ENCODE measurements at places on chromosomes 7 and 10.

- no peaks in the 10 kb centered on the region for H3K36me3 ChIP-seq
- DNase-seq = no peak
- H3K27me3 ChIP-seq = no peaks in the 10 kb centered on the region
- no peaks in the 10 kb centered on the region for H3K4me1 ChIP-seq
- H3K4me3 ChIP-seq = no peak overlapping the region
These were observed 74.7 kb upstream of the ITGB1 start for GRCh38 chr10:33032654-33033151.

DNA sequence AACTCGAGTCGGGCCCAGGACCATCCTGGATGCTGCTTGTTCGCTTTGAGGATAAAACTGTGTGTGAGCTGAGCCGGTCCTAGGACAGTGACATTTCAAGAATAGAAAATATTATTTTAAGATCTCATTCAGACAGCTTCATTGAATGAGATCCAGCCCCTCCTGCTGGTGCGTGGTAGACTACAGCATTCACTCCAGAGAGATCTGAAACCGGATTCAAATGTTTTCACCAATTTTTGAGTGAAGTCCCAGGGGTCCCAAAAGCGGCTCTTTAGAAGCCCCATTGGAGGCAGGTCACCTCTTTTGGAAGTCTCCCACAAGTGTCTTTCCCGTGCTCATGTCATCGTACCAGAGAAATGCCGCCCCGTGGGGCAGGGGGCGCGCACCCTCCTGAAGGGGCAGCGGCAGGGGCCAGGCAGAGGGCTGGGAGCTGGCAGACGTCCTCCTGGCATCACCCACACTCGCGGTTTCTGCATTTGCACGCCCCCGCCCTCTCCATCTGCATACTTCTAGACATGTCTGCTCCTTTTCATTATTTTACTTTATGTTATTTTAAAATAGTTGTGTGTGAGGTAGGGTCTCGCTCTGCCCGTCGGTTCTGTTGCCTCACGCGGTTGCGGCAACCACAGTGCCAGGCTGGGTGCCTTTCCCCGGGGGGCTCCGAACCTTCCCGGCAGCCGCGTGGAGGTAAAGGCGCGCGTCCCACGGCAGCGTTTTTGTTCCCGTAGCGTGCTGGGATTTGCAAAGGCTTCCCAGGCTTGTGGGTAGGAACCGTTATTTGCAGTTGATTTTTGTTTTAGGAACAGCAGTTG lies 52.3 kb upstream of the DPYSL4 start:
- H3K27me3 ChIP-seq = no peaks in the 10 kb centered on the region
- no peak overlapping the region for H3K27ac ChIP-seq
- H3K36me3 ChIP-seq = peaks cover 3% of the 10 kb centered on the region
- no peaks in the 10 kb centered on the region for H3K4me1 ChIP-seq

GRCh38 chr10:7157091-7157490 lies 253.7 kb downstream of the SFMBT2 start:
- H3K27ac ChIP-seq = no peak overlapping the region
- no peaks in the 10 kb centered on the region for H3K4me1 ChIP-seq
- no peak for DNase-seq
- H3K4me3 ChIP-seq = no peak overlapping the region
- H3K27me3 ChIP-seq = no peaks in the 10 kb centered on the region

GRCh38 chr7:121062671-121063279 lies 74.3 kb downstream of the CPED1 start:
- H3K27me3 ChIP-seq = peaks cover 5% of the 10 kb centered on the region
- H3K36me3 ChIP-seq = no peaks in the 10 kb centered on the region
- DNase-seq = no peak
- H3K4me3 ChIP-seq = no peak overlapping the region
- H3K27ac ChIP-seq = no peak overlapping the region

- DNase-seq = no peak
- H3K36me3 ChIP-seq = no peaks in the 10 kb centered on the region
- no peak overlapping the region for H3K4me3 ChIP-seq
- H3K27me3 ChIP-seq = no peaks in the 10 kb centered on the region
- no peaks in the 10 kb centered on the region for H3K4me1 ChIP-seq
These were observed 81.5 kb downstream of the RTKN2 start for GRCh38 chr10:62186999-62187675.

DNA sequence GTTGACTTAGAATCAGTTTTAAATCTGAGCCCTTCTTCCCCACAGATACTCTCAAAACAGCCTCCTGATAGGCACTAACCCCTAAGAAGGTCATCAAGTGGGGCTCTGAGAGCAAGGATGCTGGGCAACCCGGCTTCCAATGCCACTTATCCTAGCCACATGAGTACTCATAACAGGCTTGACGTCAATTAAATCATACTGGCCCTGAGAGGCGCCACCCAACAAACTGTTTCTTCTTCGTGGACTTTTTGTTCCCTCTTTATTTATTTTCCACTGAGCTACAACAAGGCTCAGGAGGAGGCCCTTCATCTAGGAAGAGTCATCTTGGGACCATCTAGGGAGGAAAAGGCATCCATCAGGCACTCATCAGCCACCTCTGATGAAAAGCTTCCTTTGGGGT lies 255.9 kb downstream of the KCNMA1 start:
- H3K4me1 ChIP-seq = no peaks in the 10 kb centered on the region
- no peak overlapping the region for H3K27ac ChIP-seq
- H3K36me3 ChIP-seq = no peaks in the 10 kb centered on the region
- no peak overlapping the region for H3K4me3 ChIP-seq
- H3K27me3 ChIP-seq = peaks cover 27% of the 10 kb centered on the region

GRCh38 chr10:123687758-123688157 lies 21.6 kb downstream of the GPR26 start:
- no peak overlapping the region for H3K27ac ChIP-seq
- H3K4me1 ChIP-seq = no peaks in the 10 kb centered on the region
- H3K27me3 ChIP-seq = no peaks in the 10 kb centered on the region
- no peaks in the 10 kb centered on the region for H3K36me3 ChIP-seq

Measured in endodermal cell (in vitro differentiated cells).